Fibroblast of lung (primary cell): ENCODE measurements at places on chromosomes 6 and 20.

DNA sequence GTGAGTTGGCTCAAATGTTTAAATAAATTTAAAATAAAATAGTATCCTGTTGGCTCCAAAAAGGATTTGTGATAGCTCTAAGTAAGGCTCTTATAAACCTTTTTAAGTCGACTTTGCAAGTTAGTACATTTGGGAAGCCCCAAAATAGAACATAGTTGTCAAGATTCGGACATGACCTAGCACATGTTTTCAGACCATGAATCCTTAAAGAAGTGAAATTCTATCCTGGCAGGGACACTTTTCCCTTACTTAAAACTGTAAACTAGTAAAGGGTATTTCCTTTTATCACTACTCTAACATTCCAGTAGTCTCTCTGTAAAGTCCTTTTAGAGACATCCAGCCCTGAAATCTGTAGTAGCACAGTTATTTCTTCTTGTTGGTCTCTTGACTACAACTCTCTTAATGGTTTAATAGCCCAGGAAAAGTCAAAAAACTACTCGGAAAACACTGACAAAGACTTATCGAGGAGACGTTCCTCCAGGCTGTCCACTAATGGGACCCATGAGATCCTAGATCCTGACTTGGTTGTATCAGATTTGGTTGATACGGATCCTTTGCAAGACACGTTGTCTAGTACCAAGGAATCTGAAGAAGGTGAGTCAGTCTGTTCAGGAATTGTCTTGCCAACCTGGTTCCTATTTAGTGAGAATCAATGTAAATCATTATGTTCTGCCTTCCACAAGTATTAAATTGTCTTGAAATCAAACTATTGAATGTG, 83.6 kb downstream of the SCAND1 start:
- no peak for DNase-seq
- H3K4me3 ChIP-seq = peak overlapping the region; percentile 39
- no peaks in the 10 kb centered on the region for H3K27me3 ChIP-seq
- H3K27ac ChIP-seq = peak overlapping the region; percentile 78

- peaks cover 3% of the 10 kb centered on the region for H3K4me1 ChIP-seq
- no peak overlapping the region for H3K27ac ChIP-seq
- no peaks in the 10 kb centered on the region for H3K36me3 ChIP-seq
- H3K4me3 ChIP-seq = no peak overlapping the region
Observed at GRCh38 chr6:34958734-34959133, 69.7 kb downstream of the ANKS1A start.

GRCh38 chr20:32894026-32894483, 35.3 kb downstream of the EFCAB8 start:
- H3K27me3 ChIP-seq = no peaks in the 10 kb centered on the region
- DNase-seq = no peak
- no peak overlapping the region for H3K4me3 ChIP-seq
- no peaks in the 10 kb centered on the region for H3K36me3 ChIP-seq
- no peaks in the 10 kb centered on the region for H3K4me1 ChIP-seq
- H3K27ac ChIP-seq = no peak overlapping the region

DNA sequence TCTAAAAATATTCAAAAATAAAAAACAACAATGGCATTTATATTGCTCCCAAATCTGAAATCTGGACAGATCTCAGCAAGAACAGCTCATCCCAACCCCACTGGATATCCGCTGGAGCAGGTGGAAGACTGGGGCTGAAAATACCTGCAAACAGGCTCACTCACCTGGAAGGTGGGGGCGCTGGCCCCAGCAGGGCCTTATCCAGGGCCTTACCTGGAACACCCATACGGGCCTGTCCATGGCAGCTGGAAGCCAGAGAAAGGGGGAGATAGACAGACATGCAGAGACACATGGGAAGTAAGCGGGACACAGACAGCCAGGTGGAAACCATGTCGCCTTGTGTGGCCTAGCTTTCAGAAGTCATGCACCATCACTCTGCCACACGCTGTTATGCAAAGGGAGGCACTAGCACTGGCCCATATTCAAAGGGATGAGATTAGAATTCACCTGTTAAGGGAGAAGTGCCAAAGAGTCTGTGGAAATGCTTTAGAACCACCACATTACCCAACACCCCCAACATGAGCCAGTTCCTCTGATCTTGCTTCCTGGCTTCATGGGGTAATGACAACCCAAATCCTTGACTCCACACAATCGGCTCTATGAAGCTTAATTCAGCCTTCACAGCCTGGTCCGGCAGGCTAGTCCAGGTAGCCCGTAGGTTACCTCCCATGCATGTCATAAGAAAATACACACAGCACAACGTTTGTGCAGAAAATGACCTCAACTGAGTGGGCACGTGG, 99.0 kb upstream of the CDYL start:
- H3K36me3 ChIP-seq = no peaks in the 10 kb centered on the region
- H3K4me1 ChIP-seq = no peaks in the 10 kb centered on the region
- no peak overlapping the region for H3K4me3 ChIP-seq

DNA sequence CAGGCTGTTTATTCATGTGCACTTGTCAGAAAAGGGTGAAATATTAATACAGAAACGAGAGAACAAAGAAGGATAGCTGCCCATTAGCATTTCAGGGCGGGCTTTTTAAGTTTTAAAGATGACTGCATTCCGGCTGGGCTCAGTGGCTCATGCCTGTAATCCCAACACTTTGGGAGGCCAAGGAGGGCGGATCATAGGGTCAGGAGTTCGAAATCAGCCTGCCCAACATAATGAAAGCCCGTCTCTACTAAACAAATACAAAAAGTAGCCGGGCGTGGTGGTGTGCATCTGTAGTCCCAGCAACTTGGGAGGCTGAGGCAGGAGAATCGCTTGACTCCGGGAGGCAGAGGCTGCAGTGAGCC, 130.5 kb downstream of the HFE start:
- peak; percentile 26 for DNase-seq
- H3K4me1 ChIP-seq = peaks cover 2% of the 10 kb centered on the region
- peak overlapping the region; percentile 80 for H3K27ac ChIP-seq
- H3K36me3 ChIP-seq = no peaks in the 10 kb centered on the region
- H3K4me3 ChIP-seq = peak overlapping the region; percentile 75

GRCh38 chr20:59469267-59470252, 134.8 kb upstream of the PHACTR3 start:
- H3K4me1 ChIP-seq = no peaks in the 10 kb centered on the region
- DNase-seq = no peak
- no peak overlapping the region for H3K27ac ChIP-seq

GRCh38 chr6:34791164-34791700, 651 bp upstream of the BLTP3A start:
- H3K36me3 ChIP-seq = no peaks in the 10 kb centered on the region
- H3K27me3 ChIP-seq = no peaks in the 10 kb centered on the region
- DNase-seq = peak; percentile 29
- peaks cover 3% of the 10 kb centered on the region for H3K4me1 ChIP-seq

DNA sequence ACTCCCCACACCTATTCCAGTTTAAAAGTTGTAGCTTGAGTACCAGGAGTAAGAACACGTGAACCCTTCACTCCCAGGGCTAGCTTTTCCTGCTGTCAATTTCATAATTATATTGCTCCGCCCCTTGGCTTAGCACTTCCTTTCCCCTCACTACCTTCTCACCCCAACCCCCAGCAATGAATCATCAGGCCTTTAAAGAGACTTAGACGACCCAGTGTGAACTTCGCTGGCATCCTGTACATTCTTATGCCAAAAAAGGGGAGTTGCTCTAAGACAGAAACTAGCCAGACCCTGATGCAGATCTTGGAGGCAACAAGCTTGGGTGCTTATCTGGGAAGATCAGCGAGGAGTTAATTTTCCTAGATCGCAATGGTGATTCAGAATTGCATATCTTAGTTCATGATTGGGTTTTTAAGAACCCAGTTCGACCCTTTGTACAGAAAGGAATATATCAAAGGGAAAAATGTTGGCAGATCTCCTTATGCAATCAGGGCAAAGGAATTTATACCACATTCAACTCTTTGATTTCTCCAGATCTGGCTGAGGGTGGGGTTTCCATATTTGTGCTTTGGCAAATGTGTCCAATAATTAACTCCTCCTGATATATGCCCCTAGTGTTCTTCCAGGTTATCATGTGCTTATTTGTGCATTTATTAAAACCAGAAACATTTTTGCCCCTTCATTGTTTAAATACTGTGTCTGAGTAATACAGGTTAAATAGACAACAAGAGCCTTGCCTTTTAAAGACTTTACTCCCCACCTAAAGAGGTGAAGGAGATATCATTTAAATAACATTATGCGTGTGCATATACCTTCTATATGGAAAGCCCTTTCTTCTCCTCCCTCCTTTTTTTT, 8.1 kb upstream of the ATXN1 start:
- no peaks in the 10 kb centered on the region for H3K36me3 ChIP-seq
- peak overlapping the region; percentile 87 for H3K27ac ChIP-seq
- peak; percentile 99 for DNase-seq
- no peaks in the 10 kb centered on the region for H3K27me3 ChIP-seq

DNA sequence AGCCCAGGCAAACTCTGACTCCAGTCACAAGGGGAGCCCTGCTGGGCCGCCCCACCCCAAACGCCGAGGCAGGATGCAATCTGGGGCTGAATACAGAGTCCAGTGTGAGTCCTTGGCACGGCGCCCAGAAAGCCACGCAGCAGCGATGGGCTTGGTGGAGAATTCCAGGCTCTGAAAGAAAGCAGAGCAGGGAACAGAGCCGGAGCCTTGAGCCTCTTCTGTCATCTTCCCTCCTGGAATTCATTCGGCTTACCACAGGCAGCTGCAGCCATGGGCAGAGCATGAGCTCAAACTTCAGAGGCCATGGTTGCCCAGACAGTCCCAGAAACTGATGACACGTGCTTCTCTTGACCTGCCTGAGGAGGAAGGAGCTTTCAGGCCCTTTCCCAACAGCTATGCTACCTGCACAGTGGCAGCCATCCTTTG, 441.1 kb upstream of the JARID2 start:
- H3K4me3 ChIP-seq = no peak overlapping the region
- peak; percentile 93 for DNase-seq
- no peak overlapping the region for H3K27ac ChIP-seq

GRCh38 chr20:31551163-31552081, 37.2 kb downstream of the HM13 start:
- H3K4me1 ChIP-seq = no peaks in the 10 kb centered on the region
- H3K36me3 ChIP-seq = peaks cover 33% of the 10 kb centered on the region
- H3K27me3 ChIP-seq = no peaks in the 10 kb centered on the region
- no peak overlapping the region for H3K27ac ChIP-seq
- DNase-seq = no peak

DNA sequence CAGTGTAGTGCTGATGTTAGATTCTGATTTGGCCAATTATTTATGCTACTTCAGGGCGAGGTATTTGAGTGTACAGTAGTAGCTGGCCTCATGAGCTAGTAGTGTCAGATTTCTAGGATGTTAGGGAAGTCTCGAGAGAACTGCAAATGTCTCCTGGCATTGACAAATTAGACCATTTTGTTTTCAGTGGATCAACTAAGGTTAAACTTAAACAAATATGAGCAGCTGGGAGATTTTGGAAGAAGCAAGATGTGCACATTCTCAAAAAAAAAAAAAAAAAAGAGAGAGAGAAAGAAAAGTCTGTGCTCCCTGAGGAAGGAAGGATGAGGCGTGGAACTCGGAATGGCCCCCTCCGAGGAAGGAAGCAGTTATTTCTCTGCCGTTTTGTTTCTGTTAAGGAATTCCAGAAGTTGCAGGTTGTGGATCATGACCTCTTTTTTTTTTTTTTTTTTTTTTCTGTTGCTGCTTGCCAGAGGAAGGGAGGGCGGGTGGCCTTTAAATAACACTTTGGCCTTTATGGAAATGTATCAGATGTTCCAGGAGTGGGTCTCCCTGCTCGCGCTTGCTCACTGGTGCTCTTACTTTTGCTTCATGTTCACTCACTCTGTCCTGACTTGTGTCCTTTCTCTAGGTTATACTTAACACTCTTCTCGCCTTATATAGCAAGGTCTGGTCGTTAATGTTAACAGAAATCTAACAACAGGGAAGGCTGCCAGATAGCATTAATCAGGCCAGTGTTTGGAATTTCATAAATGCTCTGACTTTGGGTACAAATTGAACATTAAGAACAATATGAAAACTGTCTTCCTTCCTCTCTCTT, 124.4 kb downstream of the TCP11 start:
- H3K36me3 ChIP-seq = no peaks in the 10 kb centered on the region
- peak overlapping the region; percentile 64 for H3K27ac ChIP-seq
- H3K27me3 ChIP-seq = no peaks in the 10 kb centered on the region
- peaks cover 26% of the 10 kb centered on the region for H3K4me1 ChIP-seq

GRCh38 chr20:1122388-1123315, 4.2 kb downstream of the PSMF1 start:
- DNase-seq = peak; percentile 31
- H3K27me3 ChIP-seq = no peaks in the 10 kb centered on the region
- H3K27ac ChIP-seq = peak overlapping the region; percentile 56
